ENCODE measurements at places on chromosomes 1 and 21.

DNA sequence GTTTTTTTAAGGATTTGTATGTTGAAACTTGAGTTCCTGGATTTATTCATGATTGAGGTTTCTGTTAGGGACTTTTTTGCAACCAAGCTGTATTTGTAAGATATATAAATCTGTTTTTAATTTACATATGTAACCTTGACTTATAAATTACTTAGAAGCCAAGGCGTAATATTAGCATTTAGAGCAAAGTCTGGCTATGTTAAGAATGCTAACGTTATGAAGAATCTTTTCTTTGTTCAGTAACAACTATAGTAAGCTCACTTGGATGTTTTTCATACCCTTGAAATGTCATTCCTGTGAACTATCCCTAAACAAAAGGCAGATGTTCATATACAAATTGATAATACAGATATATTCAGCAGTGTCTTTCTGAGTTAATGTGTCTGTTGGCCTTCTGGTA is 155.3 kb downstream of the MAGI3 start:
- DNase-seq: no peak

DNA sequence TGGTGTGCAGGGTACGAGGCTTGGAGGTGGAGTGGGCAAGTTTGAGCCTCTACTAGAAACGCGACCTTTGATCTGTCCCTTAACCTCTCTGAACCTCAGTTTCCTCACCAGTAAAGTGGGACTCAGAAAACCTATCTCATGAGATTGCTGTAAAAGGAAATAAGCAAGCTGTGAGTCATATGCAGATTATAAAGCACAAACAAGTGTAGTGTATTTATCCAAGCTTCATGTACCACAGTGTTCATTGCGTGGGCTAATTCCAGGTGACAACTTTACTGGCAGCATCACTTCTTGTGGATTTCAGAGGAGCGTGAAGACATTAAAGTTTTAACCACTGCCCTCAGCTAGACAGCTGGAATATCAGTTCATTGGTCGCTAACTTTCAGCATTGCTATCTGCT is 44.4 kb downstream of the ZNF697 start:
- no peak for DNase-seq

GRCh38 chr1:228811712-228812305 is 76.5 kb downstream of the RHOU start:
- no peak for DNase-seq

- peak; percentile 29 for DNase-seq
Observed at GRCh38 chr1:187051618-187052232, 223.0 kb downstream of the PLA2G4A start.

- no peak for DNase-seq
Observed at GRCh38 chr1:200468264-200469001, 58.6 kb upstream of the ZNF281 start.

GRCh38 chr1:106249810-106250209 is 806.7 kb upstream of the PRMT6 start:
- DNase-seq: no peak

DNA sequence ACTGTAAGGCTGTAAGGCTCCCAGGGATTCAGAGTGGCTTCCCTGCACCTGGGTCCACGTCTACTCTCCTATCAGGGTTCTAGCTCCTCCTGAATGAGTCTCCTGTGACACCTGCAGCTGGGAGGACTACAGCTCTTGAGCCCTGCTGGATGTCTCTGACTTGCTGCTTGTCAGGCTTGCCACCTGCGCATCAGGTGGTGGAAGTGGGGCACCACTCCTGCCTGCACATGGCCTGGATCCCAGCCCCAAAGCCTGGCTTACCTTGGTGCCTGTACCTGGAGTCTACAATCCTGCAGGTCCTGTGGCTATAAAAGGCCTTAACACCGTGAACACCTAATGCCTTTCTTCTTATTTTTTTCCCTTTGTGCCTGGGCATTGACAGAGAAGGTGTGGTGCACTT is 82.2 kb downstream of the FAM78B start:
- DNase-seq: no peak

GRCh38 chr1:226816576-226816975 is 53.8 kb upstream of the PSEN2 start:
- DNase-seq: no peak

- DNase-seq: no peak
Observed at GRCh38 chr1:97529600-97529999, 391.2 kb downstream of the DPYD start.

GRCh38 chr1:116986421-116987255 is 14.9 kb upstream of the CD101 start:
- no peak for DNase-seq

- DNase-seq: no peak
Observed at GRCh38 chr1:76239470-76239918, 164.9 kb downstream of the ST6GALNAC3 start.

DNA sequence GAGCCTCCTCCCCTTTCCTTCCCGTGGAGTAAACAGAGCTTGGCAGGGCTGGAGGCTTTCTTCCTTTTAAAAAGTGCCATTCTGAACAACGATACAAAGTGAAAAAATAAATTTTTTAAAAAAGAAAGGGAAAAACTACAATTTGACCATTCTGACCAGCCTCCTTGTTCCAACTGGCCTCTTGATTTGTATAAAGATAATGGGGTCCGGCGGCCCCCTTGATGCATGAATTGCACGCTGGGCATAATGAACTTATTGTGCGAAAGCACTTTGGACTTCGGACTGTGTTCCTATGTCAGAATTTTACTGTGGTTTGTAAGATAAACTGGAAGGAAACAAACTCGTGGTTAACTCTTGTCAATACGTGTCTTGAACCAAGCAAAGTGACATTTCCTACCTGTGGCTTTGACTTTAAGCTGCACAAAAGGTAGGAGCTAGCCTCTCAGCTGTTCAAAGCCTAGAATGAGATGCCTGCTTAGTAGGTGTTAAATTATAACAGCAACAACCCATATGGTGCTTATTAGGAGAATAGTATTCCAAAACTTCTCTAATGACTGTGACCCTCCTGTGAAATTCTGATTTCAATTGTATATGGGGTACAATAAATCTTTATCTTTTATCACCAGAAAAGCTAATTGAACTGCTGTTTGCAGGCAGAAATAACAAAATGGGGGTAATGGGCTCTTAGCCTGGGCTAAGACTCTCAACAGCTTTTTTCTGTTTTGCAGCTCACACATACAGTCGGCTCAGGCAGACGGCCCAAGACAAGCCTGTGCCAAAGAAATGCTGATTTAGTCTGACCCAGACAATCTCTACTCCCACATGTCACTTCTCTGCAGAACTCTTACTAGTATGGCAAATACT is 9.3 kb downstream of the IRF2BP2 start:
- DNase-seq: peak; percentile 44

DNA sequence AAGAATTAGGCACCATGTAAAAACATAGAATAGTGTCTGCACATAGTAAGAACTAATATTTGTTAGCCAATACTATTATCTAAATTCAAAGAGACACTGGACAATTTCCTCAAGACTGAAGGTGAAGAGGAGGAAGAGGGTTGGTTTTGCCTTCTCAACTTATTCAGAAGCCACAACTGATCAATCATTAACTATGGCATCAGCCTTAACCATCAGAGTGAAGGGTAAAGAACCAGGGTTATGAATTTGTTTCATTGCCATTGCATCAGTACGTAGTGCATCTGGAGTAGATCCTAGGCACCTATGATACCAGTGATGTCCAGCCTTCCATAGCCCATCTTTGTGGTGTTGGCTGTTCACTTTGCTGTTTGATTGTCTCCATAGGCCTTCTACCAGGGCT is 421.7 kb upstream of the DEPDC1 start:
- no peak for DNase-seq

- DNase-seq: no peak
Observed at GRCh38 chr1:212288615-212289014, 3.4 kb downstream of the PPP2R5A start.

GRCh38 chr1:93818570-93818959 is 60.4 kb downstream of the DNTTIP2 start:
- DNase-seq: no peak

GRCh38 chr1:97745912-97746311 is 174.9 kb downstream of the DPYD start:
- DNase-seq: no peak

DNA sequence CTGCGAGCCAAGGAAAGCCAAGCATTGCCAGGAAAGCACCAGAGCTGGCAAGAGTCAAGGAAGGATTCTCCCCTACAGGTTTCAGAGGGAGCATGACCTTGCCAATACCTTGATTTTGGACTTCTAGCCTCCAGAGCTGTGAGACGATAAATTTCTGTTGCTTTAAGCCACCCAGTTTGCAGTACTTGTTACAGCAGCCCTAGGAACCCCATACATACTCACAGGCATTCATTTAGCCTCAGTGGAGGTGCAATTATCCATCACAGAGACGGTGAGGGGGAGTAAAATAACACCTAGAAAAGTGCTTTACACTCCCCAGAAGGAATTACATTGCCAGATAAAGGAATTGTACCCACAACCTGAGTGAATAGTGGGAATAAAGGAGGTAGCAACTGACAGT is 167.4 kb upstream of the NFIA start:
- DNase-seq: no peak

- no peak for DNase-seq
Observed at GRCh38 chr1:14180738-14181137, 417.7 kb upstream of the KAZN start.
